ENCODE measurements at places on chromosomes 5 and 9.

DNA sequence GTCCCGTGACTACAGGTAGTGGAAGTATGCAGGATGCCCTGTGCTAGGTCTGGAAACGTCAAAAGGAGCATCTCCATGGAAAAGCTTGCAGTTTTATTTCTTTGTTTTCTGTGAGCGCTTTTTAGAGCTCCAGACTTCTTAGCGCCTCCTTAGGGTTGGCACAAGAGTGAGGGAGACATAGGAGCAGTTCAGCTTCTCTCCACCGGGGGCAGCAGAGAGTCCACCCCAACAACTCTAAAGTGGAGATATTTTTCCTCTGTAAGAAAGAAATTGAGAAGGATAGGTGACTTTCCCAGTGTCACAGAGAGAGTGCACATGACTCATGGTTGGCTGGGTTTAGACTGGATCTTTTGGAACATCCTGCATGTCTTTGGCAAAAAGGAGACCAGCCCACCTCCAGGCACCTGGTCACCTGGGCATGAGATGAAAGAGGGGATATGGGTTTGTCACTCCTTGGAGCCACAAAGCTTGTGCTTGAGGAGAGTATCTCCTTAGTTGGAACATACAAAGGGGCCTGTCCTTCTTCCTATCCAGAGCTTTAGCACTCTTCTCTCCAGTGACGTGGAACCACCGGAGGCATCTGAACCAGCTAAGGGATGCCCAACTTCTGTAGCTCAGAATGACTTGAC is 637.7 kb downstream of the SEMA5A start:
- DNase-seq = peak; percentile 76

GRCh38 chr9:114205171-114206015 is 50.1 kb downstream of the COL27A1 start:
- DNase-seq = no peak

DNA sequence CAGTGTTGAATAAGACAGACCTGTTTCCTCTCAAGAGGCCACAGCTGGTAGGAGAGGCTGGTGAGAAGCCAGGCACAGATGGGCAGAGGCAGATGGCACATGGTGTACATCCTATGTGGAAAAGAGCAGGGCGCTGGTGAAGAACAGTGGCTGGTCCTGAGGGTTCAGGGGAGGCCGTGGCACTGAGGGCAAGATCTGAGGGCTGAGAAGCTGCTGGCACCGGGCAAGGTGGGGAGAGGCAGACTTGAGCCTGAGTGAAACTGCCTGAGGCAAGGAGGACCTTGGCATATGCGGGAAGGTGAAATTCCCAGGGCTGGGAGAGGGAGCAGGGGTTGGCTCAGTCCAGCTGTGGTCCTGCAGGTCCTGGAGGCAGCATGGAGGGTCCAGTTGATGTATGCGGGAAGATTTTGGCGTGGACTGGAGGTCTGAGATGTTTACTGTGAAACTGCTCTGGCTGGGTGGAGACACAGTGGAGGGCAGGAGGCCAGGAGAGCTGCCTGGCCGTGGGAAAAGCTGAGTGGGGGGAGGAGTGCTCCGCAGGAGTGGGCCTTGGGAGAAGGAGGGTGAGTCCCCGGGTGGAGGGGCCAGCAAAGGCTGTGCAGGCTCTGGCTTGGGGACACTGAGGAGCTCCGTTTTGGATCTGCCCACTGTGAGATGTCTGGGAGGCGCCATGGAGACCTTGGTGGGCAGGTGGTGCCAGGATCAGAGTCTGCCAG is 2.6 kb downstream of the MAN1B1 start:
- no peak for DNase-seq

- peak; percentile 61 for DNase-seq
Measured at GRCh38 chr9:134624137-134624591, 17.4 kb upstream of the COL5A1 start.

- no peak for DNase-seq
Measured at GRCh38 chr5:109485030-109485429, 75.3 kb upstream of the PJA2 start.

DNA sequence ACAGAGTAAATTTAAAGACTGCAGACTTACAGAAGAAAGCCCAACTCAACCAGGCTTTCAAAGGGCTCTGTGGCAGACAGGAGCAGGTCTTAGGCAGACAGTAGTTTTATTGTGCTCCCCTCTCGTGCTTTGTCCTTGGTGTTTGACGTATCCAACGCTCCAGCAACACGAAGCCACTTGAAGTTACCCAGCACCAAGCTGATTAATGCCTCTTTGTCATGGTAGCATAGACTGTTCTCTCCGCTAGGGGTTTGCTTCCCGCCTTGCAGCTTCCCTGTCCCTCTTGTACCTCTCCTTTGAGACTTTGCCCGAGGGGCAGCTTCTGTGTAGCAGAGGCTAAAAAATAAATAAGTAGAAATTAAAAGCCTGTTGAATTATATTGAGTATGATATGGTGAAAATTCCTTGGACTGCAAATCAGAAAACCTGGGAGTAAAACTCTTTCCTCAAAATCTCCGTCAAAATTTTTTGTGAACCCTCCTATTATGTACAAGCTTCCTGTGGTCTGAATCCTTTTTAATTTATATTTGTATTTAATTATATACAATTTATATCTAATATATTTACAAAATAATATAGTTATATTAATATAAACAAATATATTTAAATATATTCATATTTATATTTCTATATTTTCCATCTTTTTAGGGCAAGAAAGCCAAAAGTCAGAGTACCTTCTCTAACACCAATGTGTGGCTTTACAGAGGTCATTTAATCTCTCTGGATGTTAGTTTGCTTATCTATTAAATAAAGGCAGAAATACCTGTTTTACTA is 405.4 kb downstream of the DMAC1 start:
- peak; percentile 79 for DNase-seq

DNA sequence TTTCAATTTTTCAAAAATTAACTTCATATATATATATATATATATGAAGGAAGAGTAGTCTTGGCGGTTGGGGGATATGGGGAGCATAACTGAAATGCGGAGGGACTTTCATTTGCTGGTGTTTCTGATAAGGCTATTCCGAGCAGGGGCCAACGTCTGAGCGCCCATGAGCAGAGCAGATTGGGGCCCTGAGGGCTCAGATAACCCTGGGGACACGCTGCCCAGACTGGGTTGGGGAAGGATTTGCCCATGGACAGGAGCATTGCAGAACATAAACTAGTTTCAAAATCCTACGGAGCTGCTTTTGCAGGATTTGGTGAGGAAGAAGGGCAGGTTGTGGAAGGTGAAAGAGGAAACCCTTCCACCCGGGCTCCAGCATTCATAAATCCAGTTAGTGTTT is 240.2 kb downstream of the IRX1 start:
- no peak for DNase-seq

DNA sequence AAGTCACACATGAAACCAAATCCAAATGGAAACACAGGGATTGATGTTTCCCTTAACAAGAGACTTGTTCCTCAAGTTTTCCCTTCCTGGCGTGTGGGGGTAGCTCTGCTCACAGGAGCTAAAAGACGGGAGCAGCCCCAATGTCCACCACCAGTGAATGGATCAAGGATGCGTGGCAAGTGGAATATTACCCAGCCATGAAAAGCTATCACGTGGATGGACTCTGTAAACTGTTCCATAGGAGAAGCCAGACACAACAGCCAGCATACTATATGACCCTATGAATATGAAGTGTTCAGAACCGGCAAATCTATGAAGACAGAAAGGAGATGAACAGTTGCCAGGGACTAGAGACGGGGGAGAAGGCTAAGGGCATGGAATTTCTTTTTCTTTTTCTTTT is 28.3 kb upstream of the RXRA start:
- DNase-seq = no peak

DNA sequence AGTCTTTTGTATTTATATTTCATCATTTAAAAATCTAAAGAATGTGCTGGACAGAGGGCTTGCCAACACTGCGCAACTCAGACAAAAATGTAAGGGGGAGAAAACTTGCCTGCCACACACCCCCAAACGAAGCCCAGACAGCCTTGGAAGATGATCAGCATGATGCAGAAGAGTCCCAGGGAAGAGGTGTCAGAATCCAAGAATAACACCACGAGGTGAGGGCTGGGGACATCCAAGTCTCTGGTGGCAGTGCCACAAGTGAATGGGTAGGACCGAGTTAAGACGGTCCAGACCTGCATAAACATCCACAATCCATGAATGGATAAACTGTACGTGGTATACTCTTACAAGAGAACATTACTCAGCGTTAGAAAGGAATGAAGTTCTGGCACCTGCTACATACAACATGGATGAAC is 10.4 kb downstream of the EPB41L4B start:
- no peak for DNase-seq

DNA sequence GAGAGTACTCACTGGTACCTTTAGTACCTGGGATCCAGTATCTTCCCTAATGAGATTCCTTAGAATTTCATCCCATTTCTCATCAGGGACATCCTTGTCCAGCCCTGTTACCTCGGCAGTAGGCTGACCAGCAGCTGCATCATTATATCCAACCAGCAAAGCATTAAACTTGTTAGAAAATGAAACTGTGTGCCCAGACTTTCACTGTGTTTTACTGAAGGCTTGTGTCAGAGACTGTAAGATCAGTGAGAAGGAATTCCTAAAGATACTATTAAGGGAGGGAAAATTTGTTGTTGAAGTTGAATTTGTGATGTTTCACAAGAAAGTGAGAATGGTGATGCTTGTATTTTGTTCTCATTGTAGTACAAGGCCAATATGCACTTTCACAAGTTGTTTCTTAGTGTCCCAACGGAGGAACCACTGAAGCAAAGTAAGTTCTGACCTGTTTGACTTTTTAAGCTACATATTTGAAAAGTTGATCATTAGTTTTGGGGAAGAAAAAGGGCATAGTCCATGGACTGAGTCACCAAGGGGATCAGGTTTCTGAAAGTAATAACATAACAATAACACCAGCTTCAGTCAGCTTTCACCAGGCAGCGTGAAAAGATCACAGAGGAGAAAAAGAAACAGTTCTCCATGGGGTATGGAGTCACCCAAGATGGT is 48.8 kb downstream of the GRAMD2B start:
- DNase-seq = no peak

DNA sequence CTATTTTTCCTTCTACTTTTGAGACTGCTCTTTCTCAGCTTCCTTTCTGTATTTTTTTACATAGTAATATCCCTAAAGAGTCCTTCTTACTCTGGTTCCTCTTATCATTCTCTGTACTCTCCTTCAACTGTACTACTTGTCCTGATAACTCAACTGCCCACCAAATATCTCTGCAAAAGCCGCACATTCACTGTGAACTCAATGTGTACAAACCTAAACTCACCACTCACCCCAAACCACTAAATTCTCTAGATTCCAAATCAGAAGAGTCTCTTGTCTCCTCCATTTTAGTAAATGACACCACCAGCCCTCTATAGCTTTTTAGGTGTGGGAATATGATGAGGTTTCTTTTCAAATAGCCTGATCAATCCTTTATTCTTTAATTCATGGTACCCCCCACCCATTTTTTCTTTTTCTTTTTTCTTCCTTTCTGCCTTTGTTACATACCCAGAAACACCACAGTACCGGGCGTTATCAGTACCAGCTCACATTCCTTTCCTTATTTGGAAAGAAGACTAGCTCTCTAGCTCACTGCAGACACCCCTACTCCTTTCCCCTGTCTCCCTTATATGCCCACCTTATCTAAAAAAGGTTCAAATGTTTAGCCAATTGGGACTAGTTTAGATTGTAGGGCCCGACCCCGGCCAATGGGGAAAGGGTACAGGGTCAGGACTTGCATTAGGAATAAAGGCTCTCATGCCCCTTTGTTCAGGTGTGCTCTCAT is 63.1 kb upstream of the RANBP6 start:
- no peak for DNase-seq

GRCh38 chr5:74167206-74167929 is 473.2 kb downstream of the ENC1 start:
- DNase-seq = no peak

- DNase-seq = no peak
Measured at GRCh38 chr5:157431544-157432200, 28.3 kb upstream of the NIPAL4 start.

- DNase-seq = peak; percentile 85
Measured at GRCh38 chr9:97501177-97501971, at the start of gene TMOD1. TSS of gene TMOD1 (plus strand) at chr9:97501666. CDS start at chr9:97524189, 22,523 bp downstream.

DNA sequence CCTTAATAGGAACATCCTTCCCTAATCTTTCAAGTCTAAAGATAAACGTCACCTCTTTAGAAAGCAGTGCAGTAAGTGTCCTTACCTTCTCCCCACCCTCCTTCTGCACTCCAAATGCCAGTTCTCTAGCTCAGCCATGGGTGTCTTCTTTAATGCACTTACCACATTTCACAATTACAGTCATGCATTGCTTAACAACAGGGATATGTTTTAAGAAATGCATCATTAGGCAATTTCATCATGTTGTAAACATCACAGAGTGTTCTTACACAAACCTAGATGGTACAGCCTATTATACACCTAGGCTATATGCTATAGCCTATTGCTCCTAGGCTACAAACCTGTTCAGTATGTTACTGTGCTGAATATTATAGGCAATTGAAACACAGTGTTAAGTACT is 91.2 kb downstream of the RFX3 start:
- DNase-seq = no peak

DNA sequence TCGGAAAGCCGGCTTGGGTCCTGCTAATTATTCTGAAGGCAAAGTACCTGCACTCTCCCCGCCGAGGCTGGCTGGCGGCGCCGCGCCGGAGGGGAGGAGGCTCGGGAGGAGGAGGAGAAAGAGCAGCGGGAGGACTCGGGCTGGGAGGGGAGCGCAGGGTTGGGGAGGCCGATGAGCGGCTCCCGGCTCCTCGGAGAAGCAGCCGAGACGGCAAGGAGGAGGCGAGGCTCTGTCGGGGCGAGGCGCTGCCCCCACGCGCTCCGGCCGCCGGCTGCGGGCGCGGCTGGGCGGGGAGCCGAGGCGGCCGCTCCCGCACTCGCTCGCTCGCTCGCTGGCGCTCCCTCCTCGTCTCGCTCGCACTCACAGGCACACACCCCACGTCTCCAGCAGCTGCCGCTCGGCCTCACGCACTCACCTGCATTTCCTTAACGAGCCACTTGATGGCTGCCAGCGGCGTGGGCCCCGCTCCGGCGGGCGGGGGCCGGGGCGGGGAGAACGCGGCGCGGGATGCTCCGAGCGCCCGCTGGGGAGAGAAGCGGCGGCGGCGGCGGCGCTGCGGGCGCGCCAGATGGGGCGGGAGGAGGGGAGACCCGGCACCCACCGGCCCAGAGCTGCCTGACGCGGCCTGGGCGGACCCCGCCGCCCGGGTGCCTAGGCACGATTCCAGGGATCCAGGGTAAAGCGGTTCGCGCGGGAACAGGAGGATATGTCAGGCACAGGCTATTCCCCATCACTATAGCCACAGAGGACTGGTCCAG is at the start of gene PTPRD:
Gene PTPRD, minus strand, starts transcription at position 362 of the 758 bp plus-strand sequence.
- DNase-seq = peak; percentile 85

- DNase-seq = no peak
Measured at GRCh38 chr5:162683284-162683683, 615.7 kb downstream of the GABRG2 start.

- DNase-seq = no peak
Measured at GRCh38 chr5:5699062-5699461, 276.6 kb downstream of the ICE1 start.

DNA sequence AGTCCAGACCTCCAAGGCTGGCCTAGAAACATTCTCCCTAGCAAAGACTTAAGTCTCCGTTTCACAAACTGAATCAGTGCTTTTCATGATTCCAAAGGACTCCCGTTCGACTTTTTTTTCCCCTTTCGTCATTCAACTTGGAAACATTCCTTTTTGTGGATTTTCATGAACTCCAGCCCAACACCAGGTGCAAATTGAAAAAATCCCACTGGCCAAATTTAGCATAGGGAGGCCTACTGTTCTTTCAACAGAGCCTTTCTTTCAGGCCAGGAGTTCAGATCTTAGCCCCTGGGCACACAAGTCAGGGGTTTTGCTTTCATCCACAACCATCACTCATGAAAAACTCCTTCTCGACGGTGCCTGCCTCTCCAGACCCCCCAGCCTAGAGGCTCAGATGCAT is 285.3 kb downstream of the PIK3R1 start:
- DNase-seq = no peak

Measured in islet precursor cell (in vitro differentiated cells).